ENCODE measurements at places on chromosomes 4 and X.

DNA sequence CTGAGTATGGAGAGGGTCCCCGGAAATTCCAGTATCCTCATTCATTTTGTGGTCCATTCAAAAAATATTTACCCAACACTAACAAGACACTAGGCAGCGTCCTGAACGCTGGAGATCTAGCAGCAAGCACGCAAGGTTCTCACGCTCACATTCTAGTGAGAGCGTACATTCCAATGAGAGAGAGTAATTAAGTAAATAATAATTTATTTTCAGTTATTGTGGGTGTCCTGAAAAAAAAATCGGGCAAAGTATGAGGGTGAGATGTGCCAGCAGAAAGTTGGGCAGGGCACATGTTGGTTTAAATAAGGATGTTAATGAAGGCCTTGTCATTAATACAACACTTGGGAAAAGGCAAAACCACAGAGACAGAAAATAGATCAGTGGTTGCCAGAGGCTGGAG is 4.0 kb upstream of the TMEM156 start:
- no peak for DNase-seq

- no peak for DNase-seq
Measured at GRCh38 chrX:151736685-151737084, 2.1 kb downstream of the CNGA2 start.

GRCh38 chrX:149040873-149041535 is 464.1 kb downstream of the IDS start:
- DNase-seq, result no peak

DNA sequence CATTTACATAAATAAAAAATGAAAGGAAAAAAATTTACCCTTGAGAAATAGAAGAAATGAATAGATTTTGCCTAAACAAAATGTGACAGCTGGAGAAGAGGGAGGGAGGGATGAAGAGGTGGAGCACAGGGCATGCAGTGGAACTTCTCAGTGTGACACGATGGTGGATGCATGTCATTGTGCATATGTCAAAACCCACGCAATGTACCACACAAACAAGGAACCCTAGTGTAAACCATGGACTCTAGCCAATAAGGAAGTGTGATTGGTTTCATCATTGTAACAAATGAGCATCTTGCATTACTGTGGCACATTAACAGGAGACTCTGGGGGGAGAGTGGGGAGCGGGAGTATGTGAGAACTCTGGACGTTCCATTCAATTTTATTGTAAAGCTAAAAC is 58.6 kb downstream of the GATB start:
- DNase-seq, result no peak

DNA sequence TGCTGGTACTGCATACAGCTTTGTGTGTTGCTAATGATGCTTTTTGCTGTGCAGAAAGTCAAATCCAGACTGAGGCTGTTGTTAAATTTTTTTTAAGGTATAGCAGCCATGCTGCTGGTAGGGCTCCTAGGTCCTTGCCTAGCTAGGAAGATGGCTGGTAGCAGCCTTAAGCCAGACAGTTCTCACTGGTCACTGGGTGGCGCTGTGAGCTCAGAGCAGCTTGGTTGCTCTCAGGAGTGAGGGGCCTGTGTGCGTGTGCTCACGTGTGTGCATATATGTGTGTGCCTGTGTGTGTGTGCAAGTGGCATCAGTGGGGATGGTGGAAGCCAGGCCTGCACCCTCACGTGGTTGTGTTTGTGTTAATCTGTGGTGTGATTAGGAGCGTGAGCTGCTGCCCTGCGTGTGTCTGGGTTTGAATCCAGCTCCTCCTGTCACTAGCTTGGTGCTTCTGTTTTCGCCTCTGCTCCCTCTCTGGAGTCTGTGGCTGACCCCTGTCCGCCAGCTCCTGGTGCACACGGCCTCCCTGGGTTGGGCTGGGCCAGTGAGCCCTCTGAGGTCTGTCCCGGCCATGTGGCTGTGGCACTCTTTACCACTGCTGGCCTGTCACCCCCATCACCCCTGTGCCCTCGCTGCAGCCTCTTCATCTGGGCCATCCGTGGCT is 46.1 kb downstream of the SORCS2 start:
- no peak for DNase-seq

DNA sequence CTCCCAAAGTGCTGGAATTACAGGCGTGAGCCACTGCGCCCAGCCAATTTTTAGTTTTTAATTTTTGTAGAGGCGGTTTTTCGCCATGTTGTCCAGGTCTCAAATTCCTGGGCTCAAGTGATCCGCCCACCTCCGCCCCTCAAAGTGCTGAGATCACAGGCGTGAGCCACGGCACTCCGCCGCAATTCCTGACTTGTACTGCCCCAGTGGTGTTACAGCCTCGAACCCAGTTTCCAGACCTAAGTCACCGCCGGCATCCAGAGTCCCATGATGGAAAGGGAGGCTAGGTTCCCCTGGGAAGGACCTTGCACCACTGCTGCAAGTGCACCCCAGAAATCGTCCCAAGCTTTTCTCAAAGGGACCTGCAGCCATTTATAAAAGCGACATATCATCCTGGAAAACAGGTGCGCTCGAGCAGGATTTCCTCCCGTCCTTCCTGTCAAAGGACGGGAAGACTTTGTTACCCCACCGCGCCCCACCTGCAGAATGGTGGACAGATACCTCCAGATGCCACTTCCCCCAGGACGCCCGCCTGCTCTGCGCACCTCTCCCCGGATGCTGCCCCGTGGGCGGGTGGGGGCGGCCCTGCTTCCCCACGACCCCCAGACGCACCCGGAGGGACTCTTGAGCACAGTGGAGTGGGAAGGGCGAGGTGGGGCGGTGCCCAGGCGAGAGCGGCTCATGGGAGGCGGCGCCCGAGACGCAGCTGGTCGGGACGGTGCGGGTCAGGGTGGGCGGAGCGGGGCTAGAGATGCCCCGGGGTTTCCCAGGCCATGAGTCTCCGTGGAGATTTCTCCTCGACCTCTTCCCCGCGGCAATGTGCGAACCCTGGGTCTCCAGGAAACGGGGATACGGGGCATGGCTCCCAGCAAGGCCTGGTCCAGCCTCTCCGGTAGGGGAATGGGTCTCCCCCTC is 947 bp upstream of the RPL10 start:
- peak; percentile 49 for DNase-seq

GRCh38 chr4:47720787-47721186 is 117.1 kb downstream of the CORIN start:
- DNase-seq, result no peak

DNA sequence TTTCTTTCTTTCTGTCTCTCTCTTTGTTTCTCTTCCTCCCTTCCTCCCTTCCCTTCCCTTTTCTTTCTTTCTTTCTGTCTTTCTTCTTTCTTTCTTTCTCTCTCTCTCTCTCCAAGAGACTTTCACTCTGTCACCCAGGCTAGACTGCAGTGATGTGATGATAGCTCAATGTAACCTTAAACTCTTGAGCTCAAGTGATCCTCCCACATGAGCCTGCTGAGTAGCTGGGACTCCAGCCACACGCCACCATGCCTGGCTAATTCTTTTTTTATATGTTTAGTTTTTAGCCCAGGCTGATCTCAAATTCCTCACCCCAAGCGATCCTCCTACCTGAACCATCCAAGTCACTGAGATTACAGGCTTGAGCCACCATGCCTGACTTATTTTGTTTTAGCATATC is 64.3 kb upstream of the EMCN start:
- no peak for DNase-seq

GRCh38 chrX:116317409-116317808 is 119.0 kb upstream of the SLC6A14 start:
- DNase-seq, result no peak

DNA sequence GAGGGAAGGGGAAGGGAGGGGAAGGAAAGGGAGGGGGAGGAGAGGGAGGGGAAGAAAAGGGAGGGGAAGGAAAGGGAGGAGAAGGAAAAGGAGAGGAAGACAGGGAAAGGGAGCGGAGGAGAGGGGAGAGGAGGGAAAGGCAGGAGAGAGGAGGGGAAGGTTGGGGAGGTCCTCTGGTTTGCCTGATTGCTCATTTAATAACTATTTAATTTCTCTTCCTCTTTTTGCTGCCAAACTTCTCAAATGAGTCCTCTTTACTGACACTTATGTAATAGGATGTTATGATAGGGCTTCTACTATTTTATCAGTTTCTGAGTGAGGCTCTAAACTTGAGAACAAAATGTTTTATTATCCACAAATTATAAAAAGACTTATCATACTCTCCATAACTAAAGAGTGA is 35.4 kb upstream of the PPA2 start:
- DNase-seq, result no peak

All from GDM1 (cell line).